Renal cortex interstitium (tissue), 15 donors: ENCODE measurements at places on chromosomes 16 and 17. TPM values are rescaled to one million over a fixed set of nuclear protein-coding genes. Genes with fewer than 3 reads are reported as not detected.

Gene HBQ1
- 0.67 TPM for polyA plus RNA-seq

Gene PDP2
- 13.2 TPM for polyA plus RNA-seq

DNA sequence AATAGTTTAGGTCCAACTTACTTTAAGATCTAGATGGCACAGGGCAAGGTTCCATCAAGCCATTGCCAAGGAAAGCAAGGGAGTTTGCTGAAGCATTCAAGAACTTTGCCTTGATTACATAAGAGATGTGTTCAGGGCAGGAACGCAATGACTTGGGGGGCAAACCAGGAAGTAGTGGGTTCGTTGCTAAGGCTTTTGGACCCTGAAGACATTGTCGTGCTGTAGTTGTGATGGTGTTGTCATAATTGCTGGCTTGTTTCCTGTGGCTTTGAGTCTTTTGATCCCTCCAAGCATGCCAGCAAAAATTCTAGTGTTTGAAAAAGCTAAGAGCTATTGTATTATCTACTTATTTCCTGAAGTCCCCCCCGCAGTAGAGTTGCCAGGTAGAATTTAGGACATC, 70.7 kb upstream of the HNF1B start:
- no peak for DNase-seq

DNA sequence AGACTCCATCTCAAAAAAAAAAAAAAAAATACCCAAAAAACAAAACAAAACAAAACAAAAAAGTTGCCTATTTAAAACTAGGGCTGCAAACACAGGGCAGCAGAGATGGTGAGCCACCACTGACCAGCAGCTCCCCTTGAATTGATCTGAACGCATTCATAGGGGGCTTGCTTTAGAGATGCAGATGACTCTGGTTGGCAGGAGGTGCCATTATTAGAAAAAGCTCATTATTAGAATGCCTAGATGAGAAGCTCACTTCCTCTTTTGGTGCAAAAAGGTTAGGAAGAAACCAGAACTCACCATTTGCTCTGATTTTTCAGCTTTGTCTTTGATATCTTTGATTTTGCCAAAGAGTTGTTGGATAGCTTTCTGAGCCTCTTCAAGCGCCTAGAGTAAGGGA, 53.1 kb downstream of the VPS53 start:
- DNase-seq = no peak

DNA sequence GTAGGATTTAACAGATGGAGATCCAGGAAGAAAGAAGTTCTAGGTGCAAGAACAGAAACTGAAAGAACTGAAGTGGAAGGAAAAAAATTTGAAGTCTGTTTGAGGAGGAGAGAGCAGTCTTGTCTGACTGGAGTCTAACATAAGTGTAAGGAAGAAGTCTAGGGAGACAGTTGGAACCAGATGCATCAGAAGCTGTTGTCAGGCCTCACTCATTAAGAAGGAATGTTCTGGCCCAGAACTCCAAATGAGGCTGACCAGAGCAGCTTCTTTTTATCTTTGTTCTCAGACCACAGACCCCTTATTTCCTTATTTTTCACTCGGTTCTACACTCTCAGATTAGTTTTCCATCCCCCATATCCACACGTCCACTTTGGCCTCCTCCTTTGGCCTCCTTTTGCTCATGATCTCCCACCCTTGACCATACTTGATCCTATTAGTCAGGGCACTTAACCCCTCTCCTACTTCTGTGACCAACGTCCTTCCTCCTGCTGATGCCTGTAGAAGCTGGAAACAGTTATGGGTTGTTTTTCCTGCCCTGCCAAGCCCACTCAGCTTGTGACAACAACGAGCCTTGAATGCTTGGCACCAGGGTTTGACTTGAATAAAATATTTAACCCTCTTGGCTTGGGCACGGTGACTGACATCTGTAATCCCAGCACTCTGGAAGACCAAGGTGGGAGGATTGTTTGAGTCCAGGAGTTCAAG, 7.0 kb upstream of the MYH2 start:
- DNase-seq = no peak

DNA sequence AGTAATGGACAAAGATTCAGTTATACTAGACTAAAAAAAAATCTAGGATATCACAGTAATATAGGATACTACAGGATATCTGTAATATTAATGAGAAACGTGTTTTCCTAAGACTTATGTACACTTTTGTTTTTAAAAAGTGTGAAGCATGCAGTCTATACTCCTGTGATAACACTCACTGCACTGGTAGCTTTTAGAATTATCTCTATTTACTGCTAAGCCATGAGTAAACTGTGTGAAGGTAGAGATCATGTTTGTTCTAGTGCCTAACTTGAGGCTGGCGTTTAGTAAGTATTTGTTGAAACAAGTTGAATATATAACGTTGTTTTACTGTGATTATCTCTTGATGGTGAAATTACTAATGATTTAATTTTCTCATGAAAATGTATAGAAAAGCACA, 23.9 kb downstream of the RPA1 start:
- no peak for DNase-seq

Gene CDRT15L2
- not detected for polyA plus RNA-seq

DNA sequence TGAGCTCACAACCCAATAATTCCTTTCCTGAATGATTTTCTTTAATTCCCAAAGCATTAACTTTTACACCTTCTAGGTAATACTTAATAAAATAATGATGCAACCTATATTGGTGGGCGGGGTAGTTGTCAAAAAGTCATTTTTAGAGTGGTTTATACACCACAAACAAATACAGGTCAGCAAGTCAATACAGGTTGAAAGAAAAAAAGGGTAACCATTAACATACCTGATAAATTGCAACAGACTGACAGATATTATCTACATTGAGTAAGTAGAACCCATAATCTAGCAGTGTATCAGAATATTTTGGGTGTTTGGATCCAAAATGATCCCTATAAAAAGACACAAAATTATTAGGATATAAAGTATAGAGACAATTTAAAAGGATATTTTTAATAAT, 39.3 kb downstream of the CHCT1 start:
- no peak for DNase-seq

GRCh38 chr16:88456356-88457292, 3.5 kb downstream of the ZFPM1 start:
- no peak for DNase-seq

Gene ADAD2
- 0.30 TPM for polyA plus RNA-seq

GRCh38 chr17:6539871-6540270, 16.5 kb downstream of the PITPNM3 start:
- DNase-seq = no peak

- DNase-seq = no peak
Measured at GRCh38 chr17:77375108-77375916, 234.5 kb downstream of the SEC14L1 start.

GRCh38 chr16:56192635-56192945, 1.3 kb downstream of the GNAO1 start:
- DNase-seq = no peak

GRCh38 chr17:5272322-5272721, 9.8 kb upstream of the RABEP1 start:
- no peak for DNase-seq

Gene CDR2L
- 11.4 TPM for polyA plus RNA-seq

Gene TPSD1
- polyA plus RNA-seq = not detected

- no peak for DNase-seq
Measured at GRCh38 chr17:56523042-56523441, 70.5 kb upstream of the NOG start.

- no peak for DNase-seq
Measured at GRCh38 chr16:15949210-15950160, at the start of gene ABCC1. TSS of gene ABCC1 (plus strand) at chr16:15949616. CDS start at chr16:15949752, 136 bp downstream.

Gene KRT32
- polyA plus RNA-seq = not detected

Gene C1QTNF8
- polyA plus RNA-seq = not detected

GRCh38 chr17:44970136-44970741, 2.1 kb upstream of the C1QL1 start:
- DNase-seq = no peak

Gene XYLT1
- polyA plus RNA-seq = 10.5 TPM

Gene EZH1
- 65.1 TPM for polyA plus RNA-seq

Gene TPSG1
- 1.1 TPM for polyA plus RNA-seq

GRCh38 chr16:81816793-81817210, 37.7 kb downstream of the PLCG2 start:
- DNase-seq = no peak

Gene PRR29
- 2.7 TPM for polyA plus RNA-seq

DNA sequence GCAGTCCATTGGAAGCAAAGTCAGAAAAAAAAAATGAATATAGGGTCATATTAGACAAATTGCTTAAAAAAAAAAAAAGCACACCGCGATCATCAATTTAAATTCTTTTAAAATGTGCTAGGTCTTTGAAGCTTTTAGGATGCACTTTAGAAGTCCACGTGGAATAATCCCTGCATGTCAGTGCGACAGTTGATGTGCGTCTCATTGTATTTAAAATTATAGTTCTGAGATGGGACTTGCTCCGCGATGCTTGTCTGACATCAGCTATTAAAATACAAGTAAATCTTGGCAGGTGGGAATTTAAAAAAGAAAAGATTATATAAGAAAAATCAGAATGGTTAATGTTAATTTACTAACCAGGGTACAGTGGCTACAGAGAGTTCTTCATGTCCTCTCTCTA, 105.2 kb downstream of the RBFOX1 start:
- no peak for DNase-seq

DNA sequence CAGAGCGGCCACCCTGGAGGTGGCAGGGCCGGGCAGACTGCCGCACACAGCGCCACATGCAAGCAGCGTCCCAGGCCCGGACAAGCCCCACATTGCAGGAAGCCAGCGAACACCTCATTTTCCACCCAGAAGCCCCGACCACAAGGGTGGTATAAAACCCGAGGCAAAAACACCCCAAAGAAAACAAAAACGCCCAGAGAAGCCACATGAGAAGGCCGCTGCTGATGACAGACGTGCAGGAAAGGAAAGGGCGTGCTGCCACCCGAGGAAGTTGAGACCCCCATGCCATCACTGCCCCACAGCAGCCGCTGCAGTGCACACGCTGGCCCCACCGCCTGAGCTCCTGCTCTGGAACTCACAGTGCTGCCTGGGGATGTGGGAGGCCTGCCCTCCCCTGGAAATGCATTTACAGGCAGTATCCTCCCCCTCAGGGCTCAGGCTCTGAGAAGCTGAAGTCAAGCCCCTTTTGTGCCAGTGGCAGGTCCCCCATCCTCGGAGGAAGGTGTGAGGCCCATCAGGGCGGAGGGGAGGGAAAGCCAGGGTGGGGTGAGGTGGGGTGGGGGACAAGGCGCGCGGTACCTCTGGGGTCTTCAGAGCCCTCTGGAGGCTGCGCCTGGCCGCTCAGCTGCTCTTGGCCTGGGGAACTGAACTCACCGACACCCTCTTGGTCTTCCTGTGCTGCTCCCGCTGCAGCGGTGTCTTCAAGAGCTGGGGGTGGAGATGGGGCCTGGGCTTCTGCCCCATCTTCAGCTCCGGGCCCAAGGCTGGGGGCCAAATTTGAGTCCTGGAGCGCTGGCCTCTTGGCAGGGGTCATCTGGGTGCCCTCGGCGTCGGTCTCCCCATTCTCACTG, 62.0 kb downstream of the IL21R start:
- no peak for DNase-seq

DNA sequence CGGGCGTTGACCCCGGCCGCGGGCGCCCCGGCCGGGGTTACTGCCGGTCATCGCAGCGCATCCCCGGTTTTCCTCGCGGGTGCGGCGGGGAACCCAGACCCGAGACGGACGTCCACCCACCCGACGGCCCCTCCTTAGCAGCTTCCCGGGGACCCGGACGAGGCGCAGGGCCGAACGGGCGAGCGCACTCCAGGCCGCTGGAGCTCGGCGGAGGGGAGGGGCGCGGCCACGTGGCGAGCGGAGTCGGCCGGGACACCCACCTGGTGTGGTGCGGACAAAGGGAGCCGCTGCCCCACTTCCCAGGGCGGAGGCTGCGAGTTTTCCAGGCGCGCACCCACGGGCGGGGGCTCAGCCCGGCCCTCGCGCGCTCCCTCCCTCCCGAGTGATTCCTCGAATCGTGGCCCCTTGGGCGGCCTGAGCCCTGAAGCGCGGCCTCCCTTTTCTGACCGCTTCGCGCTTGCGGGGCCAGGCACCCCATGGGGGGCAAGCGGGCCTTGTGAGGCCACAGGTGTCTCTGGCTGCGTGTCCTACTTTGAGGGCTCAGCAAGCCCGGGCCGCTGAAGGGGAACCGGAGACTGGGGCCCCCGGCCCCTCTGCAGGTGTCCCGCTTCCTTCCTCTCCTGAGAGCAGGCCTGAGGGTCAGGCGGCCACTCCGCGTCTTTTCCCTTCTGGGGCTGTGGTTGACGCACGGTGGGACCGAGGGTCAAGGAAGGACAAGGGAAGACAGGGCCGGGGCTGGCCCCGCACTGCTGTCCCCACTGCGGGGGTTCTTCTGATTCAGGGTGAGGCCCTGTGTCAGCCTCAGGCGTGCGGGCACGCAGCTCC, 1.1 kb upstream of the FASN start:
- DNase-seq = no peak

Gene CHST4
- polyA plus RNA-seq = 0.26 TPM

DNA sequence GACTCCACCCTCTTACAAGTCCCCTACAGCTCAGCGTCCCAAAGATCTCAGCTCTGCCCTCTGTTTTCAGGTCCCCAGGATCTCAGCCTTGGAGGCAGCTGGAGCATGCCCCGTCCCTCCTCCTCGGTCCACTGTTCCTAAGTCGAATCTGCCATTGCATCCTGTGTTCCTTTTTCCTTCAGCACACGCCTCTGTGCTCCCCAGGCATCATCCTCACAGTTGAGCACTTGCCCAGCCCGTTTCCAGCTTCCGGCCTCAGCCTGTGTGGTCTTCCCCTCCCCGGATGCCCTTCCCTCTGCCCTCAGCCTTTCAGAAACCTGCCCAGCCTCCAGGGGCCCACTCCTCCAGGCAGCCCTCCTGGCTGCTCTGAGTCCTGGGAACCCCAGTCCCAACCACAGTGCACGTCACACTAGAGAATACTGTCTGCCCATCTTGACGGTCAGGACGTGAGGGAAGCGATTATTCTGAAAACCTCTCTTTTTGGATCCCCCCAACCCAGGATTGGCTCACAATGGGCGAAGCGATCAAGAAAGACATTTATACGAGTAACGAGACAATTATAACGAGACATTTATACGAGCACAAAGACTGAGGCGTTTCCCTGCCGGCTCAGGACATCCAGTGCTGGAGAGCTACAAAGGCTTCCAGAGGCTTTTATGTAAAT, 41.4 kb downstream of the RPH3AL start:
- no peak for DNase-seq

DNA sequence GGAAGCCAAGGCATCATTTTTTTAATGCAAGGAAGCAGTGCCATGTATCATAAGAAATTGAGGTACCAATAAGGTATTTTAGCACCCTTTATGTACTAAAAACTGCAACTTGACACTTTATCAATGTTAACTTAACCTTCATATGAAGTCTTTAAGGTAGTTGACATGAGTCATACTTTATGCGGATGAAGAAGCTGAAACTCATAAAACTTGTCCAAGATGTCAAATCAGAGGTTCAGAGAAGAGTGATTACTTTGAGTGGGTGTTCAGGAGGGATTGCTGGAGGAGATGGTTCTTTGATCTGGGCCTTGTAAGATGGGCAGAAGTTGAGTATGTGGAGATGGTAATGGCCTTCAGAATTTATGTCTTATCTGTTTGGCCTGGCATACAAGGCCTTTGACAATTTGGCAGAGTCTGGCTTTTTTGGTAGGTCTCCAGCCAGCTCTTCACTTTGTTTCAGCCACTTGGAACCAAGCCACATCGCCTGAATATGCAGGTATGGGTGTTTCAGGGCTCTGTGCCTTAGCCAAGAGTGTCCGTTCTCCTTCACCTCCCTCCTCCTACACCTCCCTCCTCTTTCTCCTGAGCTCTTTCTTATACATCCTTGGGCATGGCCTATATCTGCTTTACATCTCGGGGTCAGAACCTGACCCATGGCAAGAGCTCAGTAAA, 23.7 kb downstream of the YPEL2 start:
- DNase-seq = no peak
